ENCODE measurements at places on chromosomes 7 and 10.

DNA sequence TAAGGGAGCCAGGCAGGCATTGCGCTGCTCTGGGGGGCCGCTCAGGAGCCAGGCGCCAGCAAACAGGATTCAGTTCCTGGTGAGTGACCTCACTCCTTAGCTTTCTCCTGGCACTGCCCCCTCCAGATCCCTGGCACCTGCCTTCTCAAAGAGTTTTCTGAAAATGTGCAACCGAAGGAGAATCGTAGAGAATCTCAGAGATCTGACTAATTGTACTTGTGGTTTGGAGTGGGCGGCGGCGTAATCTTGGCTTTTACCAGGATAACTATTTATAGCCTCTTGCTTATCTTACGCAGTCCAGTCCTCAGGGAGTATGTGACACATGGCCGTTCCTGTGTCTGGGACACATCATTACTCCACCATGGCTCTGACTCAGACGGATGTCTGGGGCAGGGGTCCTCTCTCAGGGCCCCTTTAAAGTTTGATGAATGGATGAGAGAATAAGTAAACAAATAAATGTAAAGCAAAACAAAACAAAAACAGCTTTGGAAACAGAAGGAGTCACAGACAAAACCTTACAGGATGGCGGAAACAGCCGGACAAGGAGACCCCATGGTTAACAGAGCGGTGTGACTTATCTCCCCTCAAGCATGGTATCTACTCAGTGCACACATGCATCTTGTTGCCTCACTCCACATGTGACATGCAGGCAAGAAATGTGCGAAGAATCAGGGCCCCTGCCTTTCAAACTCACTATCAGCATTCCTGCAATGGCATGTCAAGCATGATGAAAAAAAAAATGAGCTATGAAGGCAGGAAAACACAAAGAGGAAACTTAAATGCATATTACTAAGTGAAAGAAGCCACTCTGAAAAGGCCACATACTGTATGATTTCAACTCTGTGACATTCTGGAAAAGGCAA, 99.7 kb downstream of the TNS3 start:
- peak; percentile 98 for DNase-seq

DNA sequence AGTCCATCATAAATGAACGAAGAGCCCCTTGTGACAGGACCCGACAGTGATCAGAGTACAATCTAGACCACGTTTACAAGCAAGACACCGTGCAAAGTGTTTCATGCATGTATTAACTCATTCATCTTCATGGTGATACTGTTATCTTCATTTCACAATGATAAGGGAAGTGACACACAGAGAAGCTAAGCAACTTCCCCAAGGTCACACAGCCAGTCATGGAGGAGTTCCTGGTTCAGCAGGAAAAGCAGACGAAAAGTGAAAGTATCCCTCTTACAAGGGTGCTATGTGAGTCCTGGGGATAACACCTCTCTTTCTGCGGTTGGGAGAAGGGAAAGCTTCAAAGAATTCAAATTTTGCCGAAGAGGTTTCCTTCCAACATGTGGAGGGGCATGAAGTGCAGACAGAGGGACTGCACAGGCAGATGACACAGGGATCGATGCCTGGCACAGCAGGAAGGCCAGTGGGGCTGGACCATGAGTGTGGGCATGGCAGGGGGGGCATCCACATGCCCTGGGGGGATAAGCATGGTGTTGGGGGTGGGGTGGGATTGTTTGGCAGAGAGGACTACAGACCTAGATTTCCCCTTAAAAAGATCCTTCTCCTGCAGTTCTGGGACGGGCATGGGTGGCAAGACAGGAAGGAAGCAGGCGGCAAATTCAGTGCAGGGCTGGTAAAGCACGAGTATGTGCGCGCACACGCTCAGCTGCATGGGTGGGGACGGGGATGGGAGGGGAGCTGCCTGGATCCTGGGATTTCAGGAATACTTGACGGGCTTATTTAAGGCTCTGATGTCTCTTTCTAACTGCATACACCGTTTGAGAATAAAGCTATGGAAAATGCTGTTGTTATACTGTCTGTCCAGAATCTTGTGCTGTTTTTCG, 33.5 kb upstream of the DDC start:
- DNase-seq, result peak; percentile 60

DNA sequence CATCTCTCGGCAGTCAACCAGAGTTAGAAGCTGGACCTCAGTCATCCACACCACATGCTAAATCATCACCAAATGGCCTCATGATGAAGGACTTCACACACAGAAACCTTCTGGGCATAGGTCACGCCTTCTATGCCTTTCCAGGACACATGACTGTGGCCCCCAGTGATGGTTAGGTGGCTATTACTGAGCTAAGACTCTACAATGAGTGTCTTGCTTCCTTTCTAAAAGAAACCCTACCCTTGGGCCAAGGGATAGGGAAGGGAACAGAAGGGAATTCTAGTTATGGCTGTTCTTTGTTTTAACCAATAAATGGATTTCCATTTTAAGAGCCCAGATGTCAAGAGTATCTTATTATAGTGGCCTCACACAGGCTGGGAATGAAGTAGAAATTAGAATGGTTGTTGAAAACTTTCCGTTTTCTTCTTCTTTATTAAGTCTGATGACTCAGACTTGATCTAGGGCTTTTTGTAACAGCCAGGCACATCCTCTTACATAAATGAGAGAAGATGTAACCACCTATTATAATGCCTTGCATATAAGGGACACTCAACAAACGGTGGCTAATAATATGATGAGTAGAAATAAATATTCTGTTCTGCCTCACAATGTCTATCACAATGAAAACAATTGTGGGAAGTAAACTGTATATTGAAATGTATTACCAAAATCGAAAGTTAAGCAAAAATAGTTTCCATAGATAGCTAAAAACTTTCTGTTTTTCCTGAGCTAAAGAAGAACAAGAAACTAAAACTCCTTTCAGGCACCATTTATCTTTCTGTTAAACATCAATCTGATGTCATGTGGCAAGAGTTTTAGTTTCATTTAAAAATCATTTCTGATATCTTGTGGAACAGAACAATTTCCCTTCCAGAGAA, 62.5 kb upstream of the TOMM7 start:
- peak; percentile 84 for DNase-seq

DNA sequence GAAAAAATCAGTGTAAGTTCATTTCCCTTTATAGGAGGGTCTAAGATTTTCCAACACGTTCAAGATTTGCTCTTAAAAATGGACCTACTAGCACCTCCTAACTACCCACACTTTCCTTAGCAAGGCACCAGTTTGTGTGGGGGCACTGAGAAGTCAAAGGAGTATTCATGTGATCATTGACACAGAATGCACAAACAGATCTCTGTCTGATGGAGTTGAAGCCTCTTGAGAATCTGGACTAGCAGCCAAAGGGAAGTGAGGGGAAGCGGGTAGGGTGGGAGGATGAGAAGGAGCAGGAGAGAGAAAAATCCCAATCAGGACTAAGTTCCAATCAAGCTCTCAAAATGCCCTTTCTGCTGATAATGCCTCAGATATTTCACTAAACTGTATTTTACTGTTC, 4.1 kb downstream of the MMS19 start:
- peak; percentile 27 for DNase-seq

GRCh38 chr10:117413928-117414618, 38.8 kb upstream of the PDZD8 start:
- no peak for DNase-seq

GRCh38 chr10:28810057-28810870, 132.9 kb downstream of the BAMBI start:
- DNase-seq, result no peak

DNA sequence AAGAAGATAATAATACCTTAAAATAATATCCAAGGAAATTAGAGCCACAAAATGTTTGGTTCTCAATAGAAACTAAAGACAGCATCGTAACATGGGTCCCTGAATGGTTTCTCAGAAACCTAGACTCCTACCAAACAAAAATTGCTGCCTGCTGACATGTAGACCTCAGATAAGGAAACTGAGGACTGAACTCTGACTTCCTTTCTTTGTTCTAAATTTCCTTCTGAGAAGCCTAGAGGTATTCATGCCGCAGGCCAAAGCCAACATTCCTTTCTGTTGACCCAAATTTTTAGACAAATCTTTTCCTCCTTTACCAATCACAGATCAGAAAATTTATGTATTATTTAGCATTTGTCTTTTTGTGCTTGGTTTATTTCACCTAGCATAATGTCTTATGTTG, 816.7 kb upstream of the PHF14 start:
- no peak for DNase-seq

GRCh38 chr10:85847085-85847484, 519.5 kb downstream of the GRID1 start:
- DNase-seq, result no peak

GRCh38 chr7:151830121-151830830, 46.6 kb downstream of the PRKAG2 start:
- peak; percentile 59 for DNase-seq

DNA sequence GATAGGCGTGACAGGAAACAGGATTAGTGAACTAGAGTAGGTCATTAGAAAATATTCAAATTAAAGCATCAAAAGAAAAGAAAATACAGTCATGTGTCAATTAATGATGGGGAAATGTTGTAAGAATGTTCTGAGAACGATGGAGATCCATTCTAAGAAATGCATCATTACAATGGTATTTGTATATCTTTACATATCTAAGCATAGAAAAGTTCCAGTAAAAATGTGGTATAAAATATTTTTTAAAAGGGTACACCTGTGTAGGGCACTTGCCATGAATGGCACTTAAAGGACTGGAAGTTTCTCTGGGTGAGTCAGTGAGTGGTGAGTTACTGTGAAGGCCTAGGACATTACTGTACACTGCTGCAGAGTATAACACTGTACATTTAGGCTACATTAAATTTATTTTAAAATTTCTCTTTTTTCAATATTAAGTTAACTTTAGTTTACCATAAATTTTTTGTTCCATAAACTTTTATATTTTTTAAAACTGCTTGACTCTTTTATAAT, 282.5 kb downstream of the BMPER start:
- no peak for DNase-seq

Data from inflammatory macrophage treated with lipopolysaccharide for 4 hours (primary cell).